Activated CD8-positive, alpha-beta memory T cell treated with anti-CD3 and anti-CD28 coated beads for 24 hours (primary cell): ENCODE measurements at places on chromosomes 2 and 18.

- DNase-seq: no peak
Measured at GRCh38 chr2:164581050-164581449, 40.2 kb downstream of the GRB14 start.

DNA sequence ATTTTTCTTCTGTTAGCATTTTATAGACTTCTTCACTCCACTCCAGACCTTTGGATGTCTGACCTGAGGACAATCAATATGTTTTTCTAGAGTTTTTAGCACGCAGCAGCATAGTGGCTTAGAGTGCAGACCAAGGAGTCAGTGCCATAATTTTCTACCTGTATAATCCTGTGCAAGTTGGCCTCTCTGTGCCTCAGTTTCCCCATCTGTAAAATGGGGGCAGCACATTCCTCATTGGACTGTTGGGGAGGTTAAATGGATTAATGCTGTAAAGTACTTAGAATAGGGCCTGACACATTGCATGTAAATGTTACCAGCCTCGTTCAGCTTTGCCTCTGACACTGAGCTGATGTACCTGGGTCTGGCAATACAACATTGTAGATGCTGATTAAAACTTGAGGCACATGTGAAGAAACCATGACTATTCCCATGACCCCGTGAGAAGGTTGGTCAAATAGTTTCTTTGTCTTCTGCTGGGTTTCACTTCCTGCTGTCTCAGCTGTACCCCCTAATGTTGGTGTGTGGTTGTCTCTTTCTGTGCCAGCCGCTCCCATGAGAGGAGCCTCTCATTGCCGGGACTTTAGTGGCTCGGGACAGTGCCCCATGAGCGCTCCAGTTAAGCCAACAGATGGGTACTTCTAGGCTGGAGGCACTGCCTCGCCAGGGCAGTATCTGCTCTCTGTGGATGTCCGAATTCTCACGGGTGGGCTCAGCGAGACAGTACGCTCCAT is 125.3 kb downstream of the SH3RF3 start:
- no peak for DNase-seq

GRCh38 chr18:24914685-24915084 is 437.3 kb downstream of the ZNF521 start:
- no peak for DNase-seq

DNA sequence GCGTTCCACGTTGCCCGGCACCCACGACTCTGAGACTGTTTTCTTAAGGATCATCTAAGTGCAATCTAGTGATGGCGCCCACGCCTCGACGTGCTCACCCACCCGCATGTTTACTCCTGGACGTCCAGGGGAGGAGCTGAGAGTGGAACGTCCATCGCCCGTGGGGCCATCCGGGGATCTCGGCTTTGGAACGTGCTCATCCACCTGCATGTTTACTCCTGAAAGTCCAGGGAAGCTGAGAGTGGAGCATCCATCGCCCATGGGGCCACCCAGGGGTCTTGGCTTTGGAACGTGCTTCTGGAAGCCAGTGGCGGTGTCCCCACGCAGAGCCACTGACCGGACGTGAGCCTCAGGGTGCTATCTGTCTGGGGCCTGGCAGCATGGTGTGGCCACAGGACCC is 45.6 kb upstream of the SALL3 start:
- DNase-seq: peak; percentile 44

GRCh38 chr2:101106453-101107181 is 44.6 kb downstream of the TBC1D8 start:
- no peak for DNase-seq

GRCh38 chr2:55232863-55233657 is 572 bp downstream of the RPS27A start:
- peak; percentile 81 for DNase-seq
